ENCODE measurements at places on chromosomes 1 and 21.

DNA sequence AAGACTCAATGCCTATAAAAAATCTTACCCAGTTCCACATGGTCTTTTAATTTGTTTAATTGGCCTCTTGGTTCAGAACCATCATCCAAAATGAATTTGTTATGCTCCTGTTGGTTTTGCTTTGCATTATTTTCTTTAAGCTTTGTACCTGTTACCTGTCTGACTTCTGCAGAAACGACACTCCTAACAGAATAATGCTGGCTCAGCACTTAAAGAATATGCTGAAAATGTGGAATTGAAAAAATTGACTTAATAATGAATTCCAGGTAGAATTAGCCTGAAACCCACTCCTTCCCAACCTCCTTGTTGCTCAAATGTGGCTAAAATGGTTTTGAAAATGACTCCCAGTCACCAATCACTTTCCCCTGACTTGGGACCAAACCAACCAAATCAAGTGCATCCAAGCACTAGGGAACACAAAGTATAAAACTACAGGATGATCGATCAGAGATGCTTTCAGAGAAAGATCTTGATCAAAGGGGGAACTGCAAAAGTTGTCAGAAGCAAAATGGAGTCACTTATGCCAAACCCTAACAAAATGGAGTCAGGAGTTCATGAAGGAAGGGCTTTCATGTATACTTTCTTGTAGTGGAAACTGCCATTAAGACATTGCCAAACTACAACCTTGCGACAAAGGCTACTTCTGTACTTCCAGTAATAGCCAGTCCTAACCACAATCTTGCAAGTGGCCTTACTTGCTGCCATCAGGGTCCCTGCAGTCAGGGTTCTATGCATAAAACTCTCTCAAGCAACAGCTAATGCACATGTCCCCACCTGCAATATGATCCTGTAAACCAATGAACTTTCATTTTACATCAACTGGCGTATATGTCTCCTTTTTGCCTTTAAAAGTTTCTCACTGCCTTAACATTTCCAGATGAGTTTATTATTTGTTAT lies 5.4 kb downstream of the GBP7 start:
- no peak for DNase-seq

GRCh38 chr1:15412843-15413242 lies 3.2 kb downstream of the EFHD2 start:
- DNase-seq = no peak

- no peak for DNase-seq
Observed at GRCh38 chr1:187971851-187972250, 1143.1 kb downstream of the PLA2G4A start.

GRCh38 chr1:96723377-96723776 lies 1.8 kb downstream of the PTBP2 start:
- no peak for DNase-seq

GRCh38 chr1:203026666-203027663 lies 674 bp downstream of the PPFIA4 start:
- DNase-seq = no peak

- DNase-seq = no peak
Observed at GRCh38 chr1:119639109-119639508, 9.0 kb downstream of the ZNF697 start.

- DNase-seq = no peak
Observed at GRCh38 chr1:209023790-209024189, 559.7 kb upstream of the CAMK1G start.

DNA sequence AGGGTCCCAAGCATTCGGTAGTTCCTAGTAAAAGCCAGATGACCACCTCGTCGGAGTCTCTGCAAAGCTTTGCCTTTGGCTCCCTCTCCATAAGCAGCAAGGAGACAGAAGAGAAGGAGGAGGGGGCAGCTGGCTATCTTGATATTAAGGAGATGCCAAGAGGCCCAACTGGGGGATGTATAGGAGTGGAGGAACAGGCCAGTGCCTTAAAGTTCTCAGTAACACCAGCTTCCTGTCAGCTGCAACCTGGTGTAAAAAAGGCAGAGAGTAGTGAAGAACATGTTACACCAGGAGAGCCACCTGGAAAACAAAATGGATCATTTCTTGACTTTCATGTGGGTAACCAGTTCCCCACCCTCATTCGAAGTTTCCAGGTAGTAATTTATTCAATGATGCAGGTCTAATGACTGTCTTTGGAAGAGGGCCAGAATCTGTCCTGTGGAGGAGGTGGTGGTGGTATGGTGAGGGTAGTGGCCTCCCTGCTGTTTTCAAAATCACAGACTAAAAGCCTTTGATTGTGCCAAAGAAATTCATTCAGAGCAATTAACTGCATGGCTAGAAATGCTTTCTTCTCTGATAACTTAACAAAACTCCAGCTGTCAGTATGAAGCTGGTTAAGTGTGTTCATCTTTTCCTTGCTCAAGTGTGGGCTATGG lies 27.3 kb downstream of the TMEM200B start:
- DNase-seq = no peak

GRCh38 chr21:14673649-14674048 lies 127.5 kb upstream of the SAMSN1 start:
- DNase-seq = no peak

DNA sequence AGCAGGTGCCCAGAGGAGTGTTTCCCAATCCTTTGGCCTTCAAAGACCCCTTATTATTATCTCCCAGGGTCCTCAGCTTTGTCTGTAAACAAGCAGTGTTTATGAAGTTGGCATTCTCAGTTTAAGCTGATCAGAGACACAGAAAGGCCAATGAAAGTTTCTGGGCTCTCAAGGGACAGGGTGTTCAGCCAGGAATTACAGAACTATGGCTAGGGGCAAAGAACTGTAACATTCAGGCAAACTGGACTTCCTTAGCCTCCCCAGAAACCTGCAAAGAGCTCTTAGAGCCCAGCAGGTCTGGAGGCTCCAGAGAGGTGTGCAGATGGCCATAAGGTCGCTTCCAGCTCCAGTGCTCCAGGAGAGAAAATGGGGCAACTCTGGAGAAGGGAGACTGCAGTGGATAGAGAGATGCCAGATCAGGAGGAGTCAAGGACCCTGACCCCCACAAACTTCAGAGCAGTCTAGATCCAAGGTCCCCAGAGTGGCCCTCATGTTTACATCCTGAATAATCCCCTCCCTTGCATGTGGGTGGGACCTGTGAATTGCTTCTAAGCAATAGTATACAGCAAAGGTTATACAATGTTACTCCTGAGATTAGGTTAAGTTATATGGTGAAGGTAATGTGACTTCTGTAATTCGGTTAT lies 6.2 kb downstream of the ECHDC2 start:
- no peak for DNase-seq

GRCh38 chr1:4019606-4020331 lies 119.7 kb upstream of the C1orf174 start:
- no peak for DNase-seq

GRCh38 chr1:61936839-61937238 lies 194.6 kb downstream of the PATJ start:
- DNase-seq = no peak

DNA sequence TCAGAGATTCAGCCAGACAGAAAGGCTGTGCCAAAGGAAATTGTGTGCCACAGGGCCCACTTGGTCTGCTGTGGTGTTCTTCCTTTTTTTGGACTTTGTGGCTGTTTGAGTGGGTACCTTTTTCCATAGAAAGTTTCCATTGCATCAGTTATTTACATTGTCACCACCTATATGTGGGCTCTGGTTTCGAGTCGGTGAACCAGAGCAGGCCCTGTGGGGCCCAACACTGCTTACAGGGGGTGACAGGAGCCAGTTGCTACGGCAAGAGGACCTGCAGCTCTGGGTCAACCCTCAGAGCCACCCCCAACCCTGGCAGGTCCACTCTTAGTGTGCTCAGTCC lies 157.0 kb upstream of the EDN2 start:
- no peak for DNase-seq

GRCh38 chr1:180190091-180190490 lies 35.4 kb downstream of the QSOX1 start:
- DNase-seq = no peak

DNA sequence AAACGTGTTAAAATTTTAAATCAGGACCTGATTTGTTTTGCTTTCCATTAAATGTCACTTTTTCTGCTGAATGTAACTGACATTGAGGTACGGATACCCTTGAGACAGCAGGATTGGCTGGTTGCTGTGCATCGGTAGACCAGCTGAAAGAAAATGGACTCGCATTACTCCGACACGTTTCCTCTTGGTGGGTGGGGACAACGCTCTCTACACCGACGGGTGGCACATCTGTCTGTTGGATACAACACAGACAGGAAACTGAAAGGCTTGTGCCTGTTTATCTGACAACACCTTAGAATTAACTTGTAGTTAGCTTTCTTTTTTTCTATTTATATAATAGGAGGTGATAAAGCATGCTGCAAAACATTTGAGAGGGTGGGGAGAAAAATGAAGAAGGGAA lies 19.4 kb downstream of the PRPF38A start:
- no peak for DNase-seq

DNA sequence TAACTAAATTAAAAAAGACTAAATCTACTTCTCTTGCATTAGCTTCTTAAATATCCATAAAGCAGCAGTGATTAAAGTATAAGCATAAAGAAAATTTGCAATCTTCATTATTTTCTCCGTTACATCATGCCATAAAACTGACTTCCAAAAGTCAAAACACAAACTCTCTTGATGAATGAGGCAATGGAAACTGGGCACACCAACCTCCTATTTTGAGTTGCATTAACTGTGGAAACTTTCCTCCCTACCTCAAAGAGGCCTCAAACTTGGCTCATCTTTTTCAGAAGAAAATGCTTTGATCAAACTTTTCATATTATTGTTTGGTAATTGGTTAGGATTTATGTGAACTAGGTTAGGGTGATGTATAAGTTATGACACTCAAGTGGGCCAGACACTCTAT lies 4.1 kb upstream of the BTG3 start:
- DNase-seq = no peak

DNA sequence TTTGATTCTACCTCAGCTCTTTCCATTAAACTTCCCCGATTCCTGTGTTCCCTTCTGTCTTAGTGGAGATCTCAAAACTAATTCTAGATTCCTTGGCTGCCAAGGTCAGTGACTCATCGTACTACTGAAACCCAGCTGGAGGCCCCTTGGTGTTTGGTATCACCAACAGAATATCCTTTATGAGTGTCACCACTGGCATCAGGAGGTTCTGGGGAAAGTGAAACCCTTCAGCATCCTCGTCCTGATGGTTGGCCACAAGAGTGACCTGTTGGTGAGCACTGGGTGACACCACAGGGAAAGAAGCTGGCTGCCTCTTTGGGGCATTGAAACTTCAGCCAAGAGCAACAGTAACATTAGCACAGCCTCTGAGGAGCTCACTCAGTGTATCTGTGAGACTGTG lies 9.6 kb downstream of the RAB42 start:
- peak; percentile 75 for DNase-seq

GRCh38 chr1:78045926-78046778 lies at the start of gene GIPC2:
Gene GIPC2, plus strand, starts transcription at chr1:78045966. Its CDS starts 129 bp downstream, at chr1:78046095.
- DNase-seq = no peak

DNA sequence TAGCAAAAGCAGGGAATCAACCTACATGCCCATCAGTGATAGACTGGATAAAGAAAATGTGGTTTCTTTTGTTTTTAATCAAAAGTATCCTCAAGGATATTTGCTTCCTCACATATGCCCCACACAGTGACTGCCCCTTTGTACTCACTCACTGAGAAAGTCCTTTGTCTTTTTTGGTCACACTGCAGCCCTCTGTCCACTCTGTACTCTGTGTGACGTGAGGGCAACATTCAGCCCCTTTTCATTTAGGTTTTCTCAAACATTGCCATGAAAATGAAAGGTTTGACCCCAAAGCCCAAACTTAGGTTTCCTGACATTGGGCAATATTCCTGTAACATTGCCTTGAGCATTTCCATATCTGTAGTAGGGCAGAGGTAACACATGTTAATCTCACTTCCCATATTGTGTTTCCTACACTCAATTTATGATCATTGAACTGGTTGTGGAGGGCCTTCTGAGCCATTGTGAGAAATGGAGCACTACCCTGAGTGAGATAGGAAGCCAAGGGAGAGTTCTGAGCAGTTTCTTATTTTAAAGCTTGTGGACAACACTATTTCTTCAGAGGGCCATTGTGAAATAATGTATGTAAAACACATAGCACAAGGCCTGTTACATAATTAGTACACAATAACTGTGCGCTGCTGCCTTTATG lies 501.9 kb upstream of the C1orf87 start:
- no peak for DNase-seq

GRCh38 chr1:183023601-183024316 lies 539 bp downstream of the LAMC1 start:
- no peak for DNase-seq

DNA sequence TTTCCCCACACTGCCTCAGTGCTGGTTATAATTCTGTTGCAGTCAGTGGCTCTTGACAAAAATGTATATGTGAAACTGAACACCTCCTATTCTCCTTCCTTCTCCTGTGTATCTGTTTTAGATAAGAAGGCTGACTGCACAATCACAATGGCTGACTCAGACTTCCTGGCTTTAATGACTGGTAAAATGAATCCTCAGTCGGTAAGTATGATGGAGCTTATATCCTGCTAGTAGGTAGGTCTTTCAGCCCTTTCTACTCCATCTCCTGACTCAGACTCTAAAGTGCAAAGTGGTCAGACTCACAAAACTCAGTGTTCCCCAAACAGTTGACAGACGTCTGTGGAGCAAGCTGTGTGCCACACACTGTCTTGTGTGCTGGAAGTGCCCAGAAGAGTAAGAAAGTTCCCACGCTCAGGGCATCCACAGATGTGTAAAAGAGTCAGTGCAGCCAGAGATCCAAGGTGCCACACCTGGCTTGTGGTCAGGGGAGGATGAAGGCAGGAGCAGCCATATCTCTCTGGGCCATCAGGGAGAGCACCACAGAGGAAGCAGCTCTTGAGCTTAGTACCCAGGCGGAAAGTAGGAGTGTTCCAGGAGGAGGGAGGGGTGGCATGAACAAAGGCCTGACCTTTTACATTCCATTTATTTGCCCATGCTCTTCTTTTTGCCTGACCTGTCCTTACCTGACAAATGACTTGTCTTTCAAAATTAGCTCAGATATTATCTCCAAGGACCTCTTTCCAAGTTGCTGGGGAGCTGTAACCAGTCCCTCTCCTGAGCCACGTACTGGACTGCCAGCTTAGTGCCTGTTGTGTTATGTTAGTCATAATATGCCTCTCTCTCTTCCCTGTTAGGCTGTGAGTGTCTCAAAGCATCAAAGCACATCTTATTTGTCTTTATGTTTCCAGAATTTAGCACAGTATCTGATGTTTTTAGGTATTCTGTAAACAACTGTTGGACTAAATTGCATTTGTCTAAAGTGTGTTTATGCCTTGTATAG lies 14.0 kb upstream of the PODN start:
- no peak for DNase-seq

GRCh38 chr1:190116921-190117320 lies 360.7 kb downstream of the BRINP3 start:
- DNase-seq = no peak
